Stimulated activated CD8-positive, alpha-beta memory T cell treated with anti-CD3 and anti-CD28 coated beads, Interleukin-15, amount 100 ng/mL, for 24 hours (primary cell): ENCODE measurements at places on chromosomes 2 and 18.

GRCh38 chr2:18752022-18752493 lies 162.7 kb upstream of the NT5C1B start:
- DNase-seq = no peak

GRCh38 chr2:234989183-234989701 lies 37.4 kb downstream of the SH3BP4 start:
- no peak for DNase-seq

GRCh38 chr2:47782381-47782670 lies 619 bp upstream of the MSH6 start:
- no peak for DNase-seq

GRCh38 chr18:69246027-69246426 lies 154.7 kb upstream of the DOK6 start:
- no peak for DNase-seq

DNA sequence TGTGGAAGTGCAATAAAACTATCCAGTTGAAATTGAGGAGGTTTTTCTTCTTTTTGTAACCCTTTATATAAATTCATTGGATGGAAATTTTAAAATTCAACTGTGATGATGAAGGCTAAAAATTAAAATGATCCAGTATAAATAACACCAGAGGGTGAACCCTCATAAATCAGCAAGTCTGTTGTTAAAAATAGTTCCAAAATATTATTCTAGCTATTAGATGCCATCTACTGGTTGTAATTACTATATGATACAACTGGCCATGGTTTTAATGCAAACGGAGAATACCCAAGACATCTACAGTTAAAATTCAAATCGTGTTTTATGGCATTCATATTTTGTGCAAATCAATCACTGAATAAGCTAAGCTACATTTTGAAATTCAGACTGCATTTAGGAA lies 53.8 kb downstream of the TMEM200C start:
- DNase-seq = no peak

- DNase-seq = no peak
Observed at GRCh38 chr2:224523626-224524577, 61.3 kb downstream of the CUL3 start.

DNA sequence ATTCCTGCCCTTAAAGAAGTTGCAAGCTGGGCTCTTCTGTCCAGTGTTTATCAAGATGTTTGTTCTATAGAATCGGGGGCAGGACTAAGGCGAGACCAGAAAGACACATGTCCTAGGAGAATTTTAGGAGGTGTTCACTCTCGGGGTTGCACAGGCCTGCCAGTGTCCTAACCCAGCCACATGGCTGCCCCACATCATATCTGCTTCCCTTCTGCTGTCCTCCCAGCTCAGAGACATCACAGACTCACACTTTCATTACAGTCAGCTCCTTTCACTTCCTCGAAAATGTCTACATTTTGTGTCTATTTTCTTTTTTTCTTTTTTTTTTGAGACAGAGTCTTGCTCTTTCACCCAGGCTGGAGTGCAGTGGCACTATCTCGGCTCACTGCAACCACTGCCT lies 10.7 kb upstream of the MRO start:
- DNase-seq = no peak

DNA sequence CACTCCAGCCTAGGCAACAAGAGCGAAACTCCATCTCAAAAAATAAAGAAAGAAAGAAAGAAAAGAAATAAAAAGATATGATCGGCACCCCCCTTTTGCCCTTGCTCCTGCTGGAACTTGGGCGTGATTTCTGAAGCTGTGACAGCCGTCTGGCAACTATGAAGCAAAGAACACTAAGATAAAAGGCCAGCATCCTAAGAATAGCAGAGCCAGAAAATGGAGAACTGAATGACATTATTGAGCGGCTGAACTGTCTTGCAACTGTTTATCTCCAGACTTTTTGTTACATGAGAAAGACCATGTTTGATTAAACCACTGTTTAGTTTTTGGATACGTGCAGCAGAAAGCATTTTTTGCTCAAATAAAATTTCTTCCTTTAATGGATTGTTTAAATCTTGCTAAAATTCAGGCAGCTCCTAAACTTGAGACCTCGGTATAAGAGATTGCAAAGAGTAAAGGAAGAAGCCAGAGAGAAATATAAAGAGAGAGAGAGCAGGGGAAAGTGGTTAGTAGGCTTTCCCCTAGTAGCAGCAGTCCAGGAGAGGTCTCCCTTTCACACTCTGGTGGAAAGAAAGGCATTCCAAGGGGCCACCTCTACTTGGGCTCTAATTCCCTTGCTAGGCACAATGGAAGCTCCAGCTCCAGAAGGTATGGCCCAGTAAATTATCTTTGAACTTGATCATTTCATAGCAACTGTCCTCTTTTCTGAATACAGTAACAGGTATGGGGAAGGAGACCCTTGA lies 8.2 kb upstream of the MBD2 start:
- DNase-seq = no peak

DNA sequence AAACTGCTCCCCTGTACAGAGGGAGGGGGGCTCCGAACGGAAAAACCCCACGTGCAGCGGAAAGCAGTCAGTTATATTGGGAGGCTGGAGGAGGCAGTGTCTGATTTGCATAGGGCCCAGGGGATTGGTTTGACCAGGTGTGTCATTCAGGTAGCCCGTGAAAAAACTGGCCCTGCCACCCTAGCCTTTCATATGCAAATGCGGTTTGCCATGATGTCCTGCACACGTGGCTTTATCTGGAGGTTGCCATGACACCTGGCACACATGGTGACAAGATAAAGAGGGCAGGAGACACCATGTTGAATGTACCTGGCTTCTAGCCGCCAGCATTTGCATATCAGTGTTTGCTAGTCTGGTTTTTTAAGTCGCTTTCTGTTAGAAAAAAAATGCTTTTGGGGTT lies 20.5 kb downstream of the SLC25A52 start:
- no peak for DNase-seq

- no peak for DNase-seq
Observed at GRCh38 chr2:84924173-84925106, 19.0 kb downstream of the TMSB10 start.

DNA sequence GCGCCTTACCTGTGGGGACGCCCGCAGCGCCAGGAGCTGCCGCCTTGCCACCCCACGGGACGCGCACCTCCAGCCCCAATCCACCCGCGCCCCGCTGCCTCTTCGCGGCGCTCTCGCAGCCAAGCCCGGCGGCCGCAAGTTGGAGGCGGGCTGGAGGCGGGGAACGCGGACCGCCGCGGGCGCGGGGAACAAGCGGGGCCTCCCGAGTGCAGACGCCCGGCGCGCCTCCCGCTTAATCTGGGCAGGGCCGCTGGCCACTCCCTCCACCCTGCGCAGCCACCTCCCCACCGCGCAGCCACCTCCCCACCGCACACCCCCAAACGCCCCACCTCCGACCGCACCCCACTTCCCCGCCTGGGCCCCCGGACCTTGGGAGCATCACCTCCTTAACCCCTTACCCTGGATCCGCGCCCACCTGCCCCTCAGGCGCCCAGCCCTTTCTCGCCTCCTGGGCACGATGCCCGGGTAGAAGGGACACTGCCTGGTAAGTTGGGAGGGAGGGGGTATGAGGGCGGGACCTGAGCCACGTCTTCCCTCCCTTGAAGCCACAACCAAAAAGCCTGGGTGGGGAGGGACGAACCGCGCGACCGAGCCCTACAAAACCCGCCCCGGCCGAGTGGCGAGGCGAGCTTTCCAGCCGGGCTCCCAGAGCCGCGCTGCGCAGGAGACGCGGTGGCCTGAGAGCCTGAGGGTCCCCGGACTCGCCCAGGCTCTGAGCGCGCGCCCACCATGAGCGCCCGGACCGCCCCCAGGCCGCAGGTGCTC lies at the start of the genes COL4A3 and COL4A4:
COL4A3 (plus strand) TSS at position 627 of the 765 bp plus-strand sequence; CDS start at position 730, 103 bp downstream.
COL4A4 (minus strand) TSS at position 208 of the 765 bp plus-strand sequence. CDS start 16,722 bp downstream, outside the sequence.
- DNase-seq = no peak

DNA sequence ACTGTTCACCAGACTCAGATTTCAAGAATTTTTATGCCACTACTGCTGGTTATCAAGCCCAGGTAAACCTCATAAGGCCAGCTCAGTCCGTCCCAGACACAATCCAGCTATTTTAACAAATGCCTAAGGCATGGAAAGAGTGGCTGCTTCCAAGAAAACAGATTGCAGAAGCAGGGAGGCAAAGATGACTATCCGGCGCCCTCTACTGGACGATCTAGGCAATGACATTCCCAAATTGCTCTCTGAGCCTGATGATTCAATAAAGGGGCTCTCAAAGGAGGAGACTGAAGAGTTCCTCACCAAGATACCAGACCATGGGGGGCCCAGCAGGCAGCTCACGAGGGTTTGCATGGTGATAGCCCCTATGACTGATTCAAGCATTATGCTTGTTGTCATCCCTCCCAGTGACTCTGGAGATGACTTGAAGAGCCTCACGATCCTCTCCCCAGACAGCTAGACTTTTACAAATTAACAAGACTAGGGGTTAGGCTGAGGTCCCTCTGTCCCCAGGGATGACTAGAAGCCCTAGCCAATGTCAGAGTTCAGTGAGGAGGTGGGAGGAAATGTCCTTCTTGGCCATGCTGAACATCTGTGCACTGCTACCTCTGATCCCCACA lies 25.0 kb downstream of the SERPINB8 start:
- no peak for DNase-seq
